ENCODE measurements at places on chromosomes 11 and 22.

GRCh38 chr11:87466223-87466622 lies 428.5 kb downstream of the TMEM135 start:
- no peak for DNase-seq

DNA sequence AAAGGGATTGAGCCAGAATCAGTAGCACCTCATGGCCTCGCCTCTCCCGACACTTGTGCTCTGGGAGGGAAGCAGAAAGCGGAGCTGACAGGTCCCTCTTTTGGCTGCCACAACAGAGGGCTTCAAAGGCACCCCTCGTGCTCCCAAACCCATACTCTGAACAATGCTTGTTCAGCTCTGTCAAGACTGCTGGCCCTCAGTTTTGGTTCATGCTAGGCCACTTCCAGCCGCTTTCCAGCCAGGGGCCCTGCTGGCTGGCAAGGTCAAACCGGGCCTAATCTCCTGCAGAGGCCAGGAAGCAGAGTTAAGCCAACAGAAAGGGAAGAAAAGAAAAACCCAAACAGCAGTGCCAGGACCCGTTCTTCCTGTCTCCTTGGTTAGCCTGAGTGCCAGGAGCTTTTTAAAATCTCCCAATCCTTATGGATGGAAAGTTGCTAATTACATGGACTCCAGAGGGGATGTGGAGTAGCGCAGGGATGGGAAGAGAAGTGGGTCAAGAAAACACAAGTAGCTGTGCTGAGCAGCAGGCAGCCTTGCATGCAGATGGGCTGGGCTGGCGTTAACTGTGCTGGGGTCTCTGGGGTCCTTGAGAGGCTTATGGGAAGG lies 150.6 kb downstream of the GRIK4 start:
- DNase-seq = no peak

GRCh38 chr11:16789063-16789420 lies 50.6 kb downstream of the C11orf58 start:
- DNase-seq = no peak

- DNase-seq = no peak
Measured at GRCh38 chr11:15843309-15843872, 513.0 kb downstream of the SOX6 start.

GRCh38 chr11:18934195-18934814 lies 4.9 kb downstream of the MRGPRX1 start:
- no peak for DNase-seq

GRCh38 chr11:128610721-128611617 lies 23.6 kb upstream of the ETS1 start:
- no peak for DNase-seq

GRCh38 chr11:72556433-72556832 lies 117.8 kb downstream of the PDE2A start:
- DNase-seq = no peak

GRCh38 chr11:47998733-47999359 lies 18.5 kb downstream of the PTPRJ start:
- DNase-seq = no peak

DNA sequence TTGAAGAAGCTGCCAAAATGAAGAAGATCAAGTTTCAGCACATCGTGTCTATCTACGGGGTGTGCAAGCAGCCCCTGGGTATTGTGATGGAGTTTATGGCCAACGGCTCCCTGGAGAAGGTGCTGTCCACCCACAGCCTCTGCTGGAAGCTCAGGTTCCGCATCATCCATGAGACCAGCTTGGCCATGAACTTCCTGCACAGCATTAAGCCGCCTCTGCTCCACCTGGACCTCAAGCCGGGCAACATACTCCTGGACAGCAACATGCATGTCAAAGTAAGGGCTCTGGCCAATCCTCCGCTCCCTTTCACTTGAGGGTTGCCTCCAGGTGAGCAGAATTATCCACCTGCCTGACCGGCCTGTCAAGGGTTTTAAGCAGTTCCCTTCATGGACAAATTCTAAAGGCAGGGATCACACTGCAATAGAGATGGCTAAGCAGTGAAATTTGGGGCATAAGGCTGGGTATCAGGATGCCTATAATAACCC lies 6.0 kb downstream of the ANKK1 start:
- DNase-seq = no peak
